NCI-H226 (cell line): ENCODE measurements at places on chromosomes 4 and X.
A peak's percentile ranks its signal among the peaks of the same experiment; 100 is the strongest.

DNA sequence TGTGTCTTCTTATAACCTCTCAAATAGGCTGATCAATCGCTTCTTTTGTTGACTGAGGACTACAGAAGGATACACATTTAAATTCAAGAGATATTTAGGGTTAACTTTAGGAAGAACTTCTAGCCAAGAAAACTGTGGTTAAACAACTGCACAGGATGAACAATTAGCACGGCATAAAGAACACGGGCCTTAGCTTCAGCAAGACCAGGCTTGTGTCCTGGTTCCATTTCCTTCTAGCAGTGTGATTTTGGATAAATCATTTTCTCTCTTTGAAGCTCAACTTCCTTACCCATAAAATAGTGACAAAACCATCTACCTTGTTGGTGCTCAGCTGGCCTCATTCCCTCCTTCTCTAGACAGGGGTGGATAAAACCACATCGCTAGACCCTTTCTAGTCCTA lies 117.6 kb downstream of the TSPAN5 start:
- DNase-seq: no peak

DNA sequence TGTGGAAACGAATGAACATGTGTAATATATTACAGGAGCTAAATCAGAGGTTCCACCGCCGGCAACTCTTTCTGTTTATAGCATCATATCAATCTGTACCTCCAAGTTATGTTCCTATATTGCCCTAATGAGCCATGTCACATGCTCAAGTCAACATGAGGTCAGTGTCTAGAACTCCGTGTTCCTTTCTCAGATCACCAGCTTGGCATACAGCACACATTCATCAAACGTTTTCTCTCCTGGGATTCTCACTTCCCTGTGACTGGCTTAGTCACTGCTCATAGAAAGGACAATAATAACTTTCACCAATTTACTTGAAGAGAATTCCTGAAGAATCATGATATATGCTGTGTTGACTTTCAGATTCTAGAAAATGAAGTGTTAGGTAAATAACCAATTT lies 532.0 kb upstream of the SPANXN1 start:
- no peak for DNase-seq

DNA sequence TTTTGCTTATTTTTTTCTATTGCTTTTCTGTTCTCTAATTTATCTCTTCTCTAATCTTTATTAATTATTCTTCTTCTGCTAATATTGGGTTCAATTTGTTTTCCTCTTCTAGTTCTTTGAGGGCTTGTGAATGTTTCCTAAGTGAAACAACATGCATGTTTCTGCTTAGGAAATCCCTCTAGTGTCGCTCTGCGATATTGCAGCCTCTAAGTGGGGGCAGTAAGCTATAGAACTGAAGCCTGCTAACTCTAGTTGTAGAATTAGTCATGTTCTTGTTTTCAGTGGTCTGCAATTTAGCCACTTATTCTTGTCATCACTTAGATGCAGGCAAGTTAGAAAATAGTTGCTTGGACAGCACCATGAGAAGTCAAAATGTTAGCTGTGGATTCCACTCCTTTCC lies 222.6 kb downstream of the SPIN4 start:
- peak; percentile 9 for DNase-seq

DNA sequence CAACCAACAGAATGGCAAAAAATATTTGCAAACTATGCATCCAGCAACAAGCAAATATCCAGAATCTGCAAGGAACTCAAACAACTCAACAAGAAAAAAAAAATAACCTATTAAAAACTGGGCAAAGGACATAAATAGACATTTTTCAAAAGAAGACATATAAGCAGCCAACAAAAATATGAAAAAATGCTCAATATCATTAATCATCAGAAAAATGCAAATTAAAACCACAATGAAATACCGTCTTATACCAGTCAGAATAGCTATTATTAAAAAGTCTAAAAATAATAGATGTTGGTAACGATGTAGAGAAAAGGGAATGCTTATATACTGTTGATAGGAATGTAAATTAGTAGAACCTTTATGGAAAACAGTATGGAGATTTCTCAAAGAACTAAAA lies 53.4 kb downstream of the WDR19 start:
- DNase-seq: no peak

- no peak for DNase-seq
Measured at GRCh38 chr4:20754036-20754435, 53.8 kb downstream of the PACRGL start.

DNA sequence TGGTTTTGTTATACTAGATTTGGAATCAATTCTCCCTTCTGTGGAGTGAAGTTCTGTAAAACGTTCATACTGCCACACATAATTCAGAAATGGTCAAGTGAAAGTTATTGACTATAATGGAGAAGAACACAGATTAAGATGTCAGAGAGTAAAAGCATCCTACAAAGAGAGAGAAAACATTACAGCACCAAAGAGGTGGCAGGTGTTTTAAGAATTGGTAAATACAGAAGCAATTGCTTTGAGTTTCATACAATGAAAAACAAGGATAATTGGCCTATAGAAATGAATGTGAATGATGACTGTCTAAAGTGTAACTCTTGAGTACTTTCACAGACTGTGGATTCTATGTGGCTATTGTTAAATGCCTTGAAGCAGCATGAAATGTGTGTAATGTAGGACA lies 435.6 kb upstream of the SMIM31 start:
- no peak for DNase-seq

DNA sequence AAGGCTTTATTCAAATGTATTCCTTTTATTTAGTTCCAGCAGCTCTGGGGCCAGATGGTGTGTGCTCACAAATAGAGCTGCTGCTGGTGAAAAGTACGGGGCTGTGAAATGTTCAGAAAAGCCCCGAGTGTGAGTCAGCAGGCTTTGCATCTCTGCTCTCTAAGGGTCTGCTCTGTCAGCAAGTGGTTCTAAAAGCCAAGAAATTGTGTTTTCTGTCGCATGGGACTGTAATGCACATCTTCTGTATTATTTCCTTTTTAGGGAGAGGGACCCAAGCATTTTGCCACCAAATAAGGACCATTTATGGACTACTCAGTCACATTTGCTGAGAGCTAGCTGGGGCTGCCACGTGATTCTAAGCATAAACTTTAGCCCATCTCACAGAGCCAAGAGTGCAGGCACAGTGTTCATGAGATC lies 82.9 kb upstream of the NHS start:
- no peak for DNase-seq
